ENCODE measurements at places on chromosomes 5 and 9. TPM values are rescaled to one million over a fixed set of nuclear protein-coding genes. Genes with fewer than 3 reads are reported as not detected.

The GPR151 gene
- not detected for total RNA-seq

The PCDH12 gene
- 0.15 TPM for total RNA-seq

The CD72 gene
- total RNA-seq = 2.0 TPM

The LCP2 gene
- total RNA-seq = not detected

The NSUN2 gene
- total RNA-seq = 40.9 TPM

The ESM1 gene
- 3.3 TPM for total RNA-seq

The RPS23 gene
- 2,876 TPM for total RNA-seq

The MYOZ3 gene
- 1.5 TPM for total RNA-seq

The MUSK gene
- 1.7 TPM for total RNA-seq

The SLC34A1 gene
- not detected for total RNA-seq
